Motor neuron (in vitro differentiated cells): ENCODE measurements at places on chromosomes 7 and 10. TPM values are rescaled to one million over a fixed set of nuclear protein-coding genes. Genes with fewer than 3 reads are reported as not detected.

DNA sequence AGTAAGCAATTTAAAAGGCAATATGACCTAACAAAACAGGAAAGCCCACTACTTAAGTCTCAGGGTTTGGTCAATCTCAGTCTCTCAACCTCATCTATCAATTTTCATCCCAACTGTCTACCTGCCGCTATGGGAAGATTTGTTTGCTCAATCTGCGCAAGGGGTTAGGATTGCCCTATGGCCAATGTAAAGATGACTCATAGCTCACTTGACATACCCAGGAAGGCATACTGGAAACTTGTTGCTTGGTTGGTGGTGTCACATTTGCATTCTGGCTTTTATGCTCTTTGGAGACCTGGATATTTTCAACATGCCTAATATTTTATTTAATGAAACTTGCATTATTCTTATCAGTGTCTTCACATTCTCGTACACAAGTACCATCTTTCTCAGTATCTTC is 78.1 kb upstream of the TMEM196 start:
- no peak for ATAC-seq

- ATAC-seq, result peak; percentile 94
Observed at GRCh38 chr7:81013083-81013817, 94.4 kb upstream of the SEMA3C start.

The GIMAP4 gene
- 0.38 TPM in 1 of 2 replicates, not detected in the other for total RNA-seq

The GPAM gene
- total RNA-seq, result 11.2 and 11.9 TPM in 2 replicates
